ENCODE measurements at places on chromosomes 12 and 14.
A peak's percentile ranks its signal among the peaks of the same experiment; 100 is the strongest.

GRCh38 chr12:32253154-32253790 is 146.1 kb upstream of the FGD4 start:
- no peak for DNase-seq

- no peak for DNase-seq
Observed at GRCh38 chr12:460261-461230, 807 bp downstream of the B4GALNT3 start.

- no peak for DNase-seq
Observed at GRCh38 chr14:39452680-39453079, 20.4 kb upstream of the FBXO33 start.

DNA sequence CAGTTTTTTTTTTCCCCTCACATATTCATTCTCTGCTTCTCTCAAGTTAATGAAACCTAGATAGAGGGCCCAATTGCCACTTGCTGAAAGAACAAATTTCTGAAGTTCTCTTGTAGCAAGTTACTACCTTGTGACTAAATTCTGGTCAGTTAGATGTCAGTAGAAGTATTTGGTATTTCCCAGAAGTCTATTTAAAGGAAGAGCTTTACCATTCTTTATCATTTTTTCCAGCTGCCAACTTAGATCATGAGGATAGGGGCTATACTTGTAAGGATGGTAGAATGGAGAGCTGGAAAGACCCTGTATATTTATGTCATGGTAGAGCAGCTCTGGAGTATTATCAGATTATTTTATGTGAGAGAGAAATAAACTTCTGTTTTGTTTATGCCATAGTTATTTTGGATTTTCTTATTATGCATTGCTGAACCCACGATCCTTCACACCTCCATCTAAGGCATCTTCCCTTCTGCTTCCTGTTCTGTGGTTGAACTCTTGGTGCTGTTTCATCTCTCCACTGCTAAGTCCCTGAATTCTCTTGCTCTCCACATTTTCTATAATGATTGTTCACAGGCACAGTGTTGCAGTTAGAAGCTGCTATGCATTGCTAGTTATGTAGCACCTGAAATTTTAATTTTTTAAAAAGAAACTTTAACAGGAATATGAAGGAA is 25.9 kb downstream of the FUT8 start:
- DNase-seq, result no peak

DNA sequence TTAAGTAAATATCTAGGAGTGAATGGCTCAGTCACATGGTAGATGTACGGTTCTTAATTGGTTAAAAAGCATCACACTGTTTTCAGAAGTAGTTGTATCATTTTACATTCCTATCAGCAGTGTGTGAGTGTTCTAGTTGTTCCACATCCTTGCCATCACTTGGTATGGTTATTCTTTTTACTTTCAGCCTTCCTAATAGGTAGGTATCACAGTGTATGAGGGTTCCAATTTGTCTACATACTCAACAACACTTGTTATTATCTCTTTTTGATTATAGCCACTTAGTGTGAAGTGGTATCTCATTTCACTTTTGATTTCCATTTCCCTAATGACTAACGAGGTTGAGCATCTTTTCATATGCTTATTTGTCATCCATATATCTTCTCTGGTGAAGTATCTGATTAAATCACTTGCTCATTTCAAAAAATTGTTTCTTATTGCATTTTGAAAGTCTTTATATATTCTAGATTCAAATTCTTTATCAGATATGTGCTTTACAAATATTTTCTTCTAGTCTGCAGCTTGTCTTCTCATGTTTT is 3.5 kb upstream of the SPRYD3 start:
- DNase-seq, result no peak

GRCh38 chr14:32438517-32438916 is 109.4 kb downstream of the AKAP6 start:
- DNase-seq, result no peak

- no peak for DNase-seq
Observed at GRCh38 chr12:2722806-2723205, 72.0 kb upstream of the FKBP4 start.

GRCh38 chr12:119375075-119375882 is 40.8 kb downstream of the CCDC60 start:
- no peak for DNase-seq

- no peak for DNase-seq
Observed at GRCh38 chr12:34602213-34602940, 580.1 kb downstream of the ALG10 start.

- no peak for DNase-seq
Observed at GRCh38 chr12:46461459-46461858, 88.9 kb upstream of the SLC38A2 start.

GRCh38 chr12:59736359-59736758 is 140.5 kb downstream of the SLC16A7 start:
- DNase-seq, result no peak

GRCh38 chr14:89158701-89159100 is 258.3 kb downstream of the FOXN3 start:
- no peak for DNase-seq

- DNase-seq, result no peak
Observed at GRCh38 chr14:56417173-56417572, 162.4 kb upstream of the TMEM260 start.

GRCh38 chr12:13851828-13852227 is 129.6 kb downstream of the GRIN2B start:
- peak; percentile 89 for DNase-seq

- DNase-seq, result no peak
Observed at GRCh38 chr12:25616286-25616685, 63.2 kb upstream of the LMNTD1 start.

DNA sequence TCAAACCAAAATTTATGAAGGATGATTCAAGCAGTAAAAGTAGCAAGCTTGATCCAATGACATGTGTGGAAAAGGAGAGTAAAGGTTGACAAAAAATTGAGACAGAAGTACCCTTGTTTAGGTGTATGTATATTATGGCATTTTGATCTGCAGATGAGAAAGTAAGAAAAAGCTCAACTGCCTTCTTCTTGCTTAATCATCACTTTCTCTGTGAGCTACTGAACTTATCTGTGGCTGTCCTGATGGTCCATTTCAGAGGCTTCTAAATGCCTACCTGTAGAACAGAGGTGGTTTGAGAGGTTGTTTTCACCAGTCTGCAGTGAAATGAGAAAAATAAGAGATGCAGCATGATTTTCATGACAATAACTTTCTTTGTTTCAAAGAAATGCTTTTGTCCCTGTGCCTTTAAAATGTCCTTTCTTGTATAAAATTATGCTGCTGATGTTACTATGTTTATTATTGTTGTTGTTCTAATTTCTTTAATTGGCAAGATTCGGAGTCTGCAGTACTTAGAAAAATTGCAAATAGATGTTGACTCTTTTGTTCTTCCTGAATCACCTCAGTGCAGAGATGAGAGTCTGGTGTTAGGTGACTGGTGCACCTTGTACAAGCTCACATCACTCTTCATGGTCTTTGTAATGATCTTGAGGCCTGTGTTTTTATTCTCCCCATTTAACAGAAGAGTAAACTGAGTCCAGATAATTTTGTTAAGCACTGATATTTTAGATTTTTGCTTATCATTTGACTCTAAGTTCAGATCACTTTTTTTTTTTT is 821.9 kb downstream of the VRK1 start:
- DNase-seq, result no peak

DNA sequence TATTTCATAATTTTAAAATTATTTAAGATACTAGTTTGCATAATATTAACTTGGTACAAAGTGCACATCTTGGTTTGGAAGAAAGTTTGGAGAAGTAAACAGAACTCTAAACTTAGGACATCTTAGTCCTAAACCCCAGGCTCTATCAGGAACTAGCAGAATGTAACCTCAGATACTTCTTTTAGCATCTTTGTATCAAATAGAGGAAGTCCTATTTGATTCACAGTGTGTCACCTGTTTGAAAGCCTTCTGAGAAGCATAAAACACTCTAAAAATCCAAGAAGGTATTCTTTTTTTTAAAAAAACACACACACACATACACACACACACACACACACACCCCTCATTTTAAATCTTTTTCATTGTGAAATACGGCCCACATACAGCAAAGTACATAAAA is 12.0 kb upstream of the RNU6-7 start:
- no peak for DNase-seq

GRCh38 chr12:67590149-67590790 is 58.3 kb upstream of the DYRK2 start:
- DNase-seq, result no peak

GRCh38 chr12:120257041-120257821 is 8.3 kb downstream of the PXN start:
- peak; percentile 40 for DNase-seq

DNA sequence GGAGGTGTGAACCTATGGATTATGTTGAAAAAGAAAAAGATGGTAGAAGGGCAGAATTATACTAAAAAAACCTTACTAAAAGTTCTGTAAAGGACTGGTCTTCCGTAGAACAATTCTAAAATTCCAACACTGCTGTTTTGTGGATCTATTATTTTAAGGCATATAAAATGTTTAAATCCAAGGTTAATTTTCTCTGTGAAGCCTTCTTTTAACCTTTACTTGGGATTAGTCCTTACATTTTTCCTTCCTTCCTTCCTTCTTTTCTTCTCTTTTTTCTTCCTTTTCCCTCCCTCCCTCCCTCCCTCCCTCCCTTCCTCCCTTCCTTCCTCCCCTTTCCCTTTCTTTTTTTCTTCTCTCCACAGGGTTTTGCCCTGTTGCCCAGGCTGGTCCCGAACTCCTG is 4.9 kb upstream of the GTSF1 start:
- DNase-seq, result no peak

- no peak for DNase-seq
Observed at GRCh38 chr12:15720295-15720694, 68.9 kb downstream of the EPS8 start.

GRCh38 chr12:11814374-11814773 is 164.9 kb downstream of the ETV6 start:
- DNase-seq, result no peak

- DNase-seq, result no peak
Observed at GRCh38 chr12:88781909-88782308, 201.6 kb upstream of the KITLG start.

DNA sequence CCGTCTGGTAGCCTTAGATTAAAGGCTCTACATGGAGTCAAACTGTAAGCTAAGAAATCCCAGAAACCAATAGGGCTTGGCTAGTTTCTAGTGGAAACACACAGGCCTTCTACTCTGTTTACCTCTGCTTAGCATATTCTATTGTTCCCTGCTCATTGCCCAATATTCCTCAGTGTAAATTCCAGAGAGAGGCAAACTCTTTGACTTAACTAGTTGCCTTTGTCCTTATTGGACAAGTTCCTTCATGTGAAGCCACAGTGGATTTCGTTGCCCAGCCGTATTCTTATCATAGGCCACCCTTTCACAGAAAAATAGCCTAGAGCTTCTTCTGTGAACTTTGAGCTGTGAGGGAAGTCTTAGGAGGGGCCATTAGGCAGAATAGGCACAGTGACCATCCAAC is 186.1 kb downstream of the PLCZ1 start:
- no peak for DNase-seq

DNA sequence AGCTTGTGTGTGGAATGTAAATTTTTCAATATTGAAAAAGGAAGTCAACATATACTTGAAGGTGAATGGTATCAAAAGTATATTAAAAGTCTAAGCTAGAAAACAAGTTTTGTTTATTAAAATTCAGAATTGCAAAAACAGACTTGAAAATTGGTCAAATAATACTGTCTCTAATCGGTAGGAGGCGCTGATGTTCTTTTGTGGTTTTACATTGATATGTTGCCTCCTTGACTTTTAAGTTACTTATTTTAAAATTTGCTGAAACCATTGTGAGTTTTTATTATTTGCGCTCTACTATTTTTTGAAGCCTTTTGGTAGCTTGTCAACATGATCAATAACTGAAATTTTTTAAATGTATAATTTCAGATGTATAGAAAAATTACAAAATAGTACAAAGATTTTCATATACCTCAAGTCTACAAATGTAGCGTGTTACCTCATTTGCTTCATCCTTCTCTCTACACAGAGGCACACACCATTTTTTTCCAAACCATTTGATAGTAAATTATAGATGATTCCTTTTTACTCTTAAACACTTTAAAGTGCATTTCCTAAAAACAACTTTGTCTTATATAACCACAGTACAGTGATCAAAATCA is 6.9 kb downstream of the RTRAF start:
- DNase-seq, result no peak

DNA sequence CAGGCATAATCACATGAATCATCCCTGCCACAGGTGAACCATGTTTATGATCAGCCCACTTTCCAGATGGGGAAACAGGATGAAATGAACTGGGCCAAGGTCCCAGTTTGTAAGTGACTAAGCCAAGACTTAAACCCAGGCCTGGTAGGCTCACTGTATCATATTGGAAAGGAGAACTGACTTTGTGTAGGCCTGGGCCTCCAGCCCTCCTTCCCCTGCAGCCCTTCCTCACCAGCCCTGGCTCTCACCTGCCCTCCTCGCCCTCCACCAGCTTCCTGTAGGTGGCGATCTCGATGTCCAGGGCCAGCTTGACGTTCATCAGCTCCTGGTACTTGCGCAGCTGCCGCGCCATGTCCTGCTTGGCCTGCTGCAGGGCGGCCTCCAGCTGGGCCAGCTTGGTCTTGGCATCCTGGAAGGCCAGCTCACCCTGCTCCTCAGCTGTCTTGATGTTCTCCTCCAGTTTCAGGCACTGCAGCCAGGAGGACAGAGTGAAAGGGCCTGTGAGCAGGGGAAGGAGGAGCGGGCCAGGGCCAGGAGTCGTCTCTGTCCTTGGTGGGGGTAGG is 19.8 kb downstream of the KRT80 start:
- DNase-seq, result peak; percentile 91

DNA sequence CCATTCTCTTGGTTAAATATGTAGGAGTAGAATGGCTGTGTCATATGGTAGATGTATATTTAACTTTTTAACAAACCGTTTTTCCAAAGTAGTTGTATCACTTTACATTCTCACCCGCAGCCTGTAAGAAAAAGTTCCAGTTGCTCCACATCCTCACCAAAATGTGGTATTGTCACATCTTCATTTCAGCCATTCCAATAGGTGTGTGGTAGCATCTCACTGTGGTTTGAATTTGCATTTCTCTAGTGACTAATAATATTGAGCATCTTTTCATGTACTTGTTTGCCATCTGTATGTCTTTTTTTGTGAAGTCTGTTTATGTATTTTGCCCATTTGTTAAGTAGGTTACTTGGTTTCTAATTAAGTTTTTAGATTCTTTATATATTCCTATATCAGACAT is 78.6 kb downstream of the TBK1 start:
- no peak for DNase-seq

GRCh38 chr12:203462-204260 is 10.3 kb downstream of the SLC6A12 start:
- DNase-seq, result peak; percentile 71

- no peak for DNase-seq
Observed at GRCh38 chr12:122729583-122730214, 945 bp downstream of the HCAR1 start.

GRCh38 chr12:52081263-52081733 is 1.8 kb downstream of the SMIM41 start:
- DNase-seq, result no peak

GRCh38 chr14:96251656-96252155 is 4.3 kb upstream of the BDKRB1 start:
- no peak for DNase-seq

DNA sequence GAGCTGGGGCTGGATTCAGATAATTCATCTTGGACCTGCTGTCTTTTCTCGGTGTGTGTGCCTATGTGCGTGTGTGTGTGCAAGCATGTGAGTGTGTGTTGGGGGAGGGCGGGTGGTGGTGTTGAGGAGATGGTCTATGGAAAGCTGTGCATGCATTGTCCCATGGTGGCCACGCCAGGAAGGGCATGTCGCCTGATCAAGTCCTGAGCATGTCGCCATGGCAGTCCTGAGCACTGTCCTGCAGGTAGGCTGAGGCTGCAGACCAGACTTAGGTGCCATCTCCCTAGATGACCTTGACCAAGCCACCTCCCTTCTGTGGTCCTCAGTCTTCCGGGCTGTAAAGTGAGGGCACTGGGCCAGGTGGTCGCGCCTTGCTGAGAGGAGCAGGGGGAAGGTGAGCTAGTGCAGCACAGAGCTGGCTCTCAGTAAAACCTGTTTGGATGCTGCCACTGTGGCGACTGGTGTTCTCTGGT is 81.4 kb downstream of the PAPOLA start:
- DNase-seq, result peak; percentile 27
